CD4-positive, alpha-beta T cell treated with Interleukin-15 for 1 hour (primary cell): ENCODE measurements at places on chromosomes 11 and 22.

GRCh38 chr11:33701302-33702230, 940 bp upstream of the C11orf91 start:
- no peak for DNase-seq

- no peak for DNase-seq
Observed at GRCh38 chr11:69965821-69966582, 112.1 kb upstream of the ANO1 start.

- no peak for DNase-seq
Observed at GRCh38 chr11:85947431-85948272, 92.5 kb downstream of the CCDC83 start.

DNA sequence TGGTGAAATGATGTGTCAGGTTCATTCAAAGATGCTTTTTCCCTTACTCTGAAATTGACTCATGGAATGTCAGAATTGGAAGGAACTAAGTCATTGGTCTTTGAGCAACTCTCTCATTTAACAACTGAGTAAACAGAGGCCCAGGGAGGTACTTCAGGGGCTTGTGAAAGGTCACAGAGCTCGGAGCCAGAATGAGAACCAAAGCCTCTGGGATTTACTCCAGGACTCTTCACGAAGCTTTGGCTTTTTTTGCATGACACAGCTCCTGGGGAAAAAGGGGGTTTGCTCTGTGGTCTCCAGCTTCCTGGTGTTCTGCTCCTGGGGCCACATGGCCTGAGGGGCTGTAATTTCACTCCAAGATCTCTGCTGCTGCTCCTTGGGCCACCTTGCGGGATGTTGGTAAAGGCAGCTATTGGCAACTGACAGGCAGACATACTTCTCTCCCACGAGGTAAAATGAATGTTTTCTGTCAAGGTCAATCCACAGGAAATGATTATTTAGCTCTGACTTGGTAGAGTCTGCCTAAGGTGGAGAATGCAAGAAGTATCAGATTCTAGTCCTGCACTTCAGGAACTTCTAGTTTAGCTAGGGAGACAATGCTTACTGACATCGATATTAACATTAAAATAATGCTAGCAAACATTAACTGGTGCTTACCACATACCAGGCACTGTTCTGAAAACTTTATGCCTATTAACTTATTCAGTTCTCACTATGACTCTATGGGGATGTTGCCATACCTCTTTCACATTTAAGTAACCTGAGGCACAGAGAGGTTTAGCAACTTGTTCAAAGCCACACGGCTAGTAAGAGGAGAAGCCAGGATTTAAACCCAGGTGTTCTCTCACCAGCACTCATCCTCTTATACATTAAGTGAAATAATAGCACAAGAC, 16.1 kb downstream of the PKNOX2 start:
- no peak for DNase-seq

DNA sequence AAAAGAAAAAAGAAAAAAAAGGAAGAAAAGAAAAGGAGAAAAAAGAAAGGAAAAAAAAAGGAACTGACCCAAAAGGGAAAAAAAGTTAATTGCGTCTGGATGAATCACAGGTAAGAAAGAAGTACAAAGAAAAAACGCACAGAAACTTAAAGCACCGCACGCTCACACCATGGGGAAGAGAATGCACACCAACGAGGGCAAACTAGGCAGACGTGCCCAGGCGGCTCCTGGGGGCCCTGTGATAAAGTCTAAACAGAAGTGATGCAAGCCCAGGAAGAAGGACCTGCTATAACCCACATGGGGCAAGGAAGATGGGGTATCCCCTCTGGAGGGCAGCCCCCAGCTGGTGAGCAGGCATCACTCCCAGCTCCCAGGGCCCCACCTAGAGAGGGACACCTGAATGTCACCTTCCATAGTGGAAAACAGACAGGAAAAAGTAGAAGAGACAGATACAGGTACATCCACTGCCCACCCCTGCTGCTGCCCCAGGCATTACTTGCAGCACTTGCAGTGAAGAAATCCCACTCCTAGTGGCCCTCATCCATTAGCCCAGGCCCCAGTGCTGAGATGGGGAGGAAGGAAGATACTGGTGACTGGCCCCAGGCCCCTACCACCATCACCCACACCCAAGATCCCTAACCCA, 28.9 kb downstream of the NAP1L4 start:
- no peak for DNase-seq

GRCh38 chr22:39559456-39560105, 11.0 kb upstream of the CACNA1I start:
- no peak for DNase-seq

GRCh38 chr11:71329165-71329510, 76.8 kb upstream of the SHANK2 start:
- no peak for DNase-seq

DNA sequence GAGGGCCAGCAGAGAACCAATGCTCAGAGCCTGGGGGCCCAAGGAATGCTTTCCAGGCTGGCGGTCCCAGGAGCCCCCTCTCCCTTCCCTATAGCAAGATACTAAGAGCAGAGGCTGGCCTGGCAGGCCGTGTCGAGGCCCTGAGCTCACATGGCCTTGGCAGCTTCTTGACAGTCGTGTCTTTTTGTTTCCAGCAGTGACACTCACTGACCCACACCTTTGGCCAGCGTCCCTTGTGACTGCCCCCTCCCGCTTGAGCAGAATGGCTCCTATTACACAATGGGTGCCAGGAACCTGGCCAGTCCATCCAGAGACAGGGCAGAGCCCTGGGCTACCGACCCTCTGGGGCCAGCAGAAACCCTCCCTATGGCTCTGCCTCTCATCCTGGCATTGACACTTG, 6.4 kb upstream of the CCND1 start:
- DNase-seq, result no peak

DNA sequence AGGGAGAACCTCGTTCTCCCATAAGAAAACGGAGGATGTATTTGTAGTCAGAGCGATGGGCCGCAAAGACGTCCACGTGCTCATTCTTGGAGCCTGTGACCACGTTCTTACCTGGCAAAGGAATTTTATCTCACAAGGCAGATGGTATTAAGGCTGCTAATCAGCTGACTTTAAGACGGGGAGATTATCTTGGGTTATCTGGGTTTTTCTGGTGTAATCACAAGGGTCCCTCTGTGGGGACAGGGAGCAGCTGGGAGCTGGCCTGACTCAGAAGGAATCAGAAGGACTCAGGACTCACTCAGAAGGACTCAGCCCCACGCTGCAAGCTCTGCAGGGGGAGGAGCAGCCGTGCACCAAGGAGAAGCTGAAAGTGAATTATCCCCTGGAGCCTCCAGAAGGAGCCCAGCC, 7.5 kb upstream of the SIGIRR start:
- DNase-seq, result peak; percentile 5

- DNase-seq, result no peak
Observed at GRCh38 chr22:23183061-23183698, 2.9 kb downstream of the BCR start.

DNA sequence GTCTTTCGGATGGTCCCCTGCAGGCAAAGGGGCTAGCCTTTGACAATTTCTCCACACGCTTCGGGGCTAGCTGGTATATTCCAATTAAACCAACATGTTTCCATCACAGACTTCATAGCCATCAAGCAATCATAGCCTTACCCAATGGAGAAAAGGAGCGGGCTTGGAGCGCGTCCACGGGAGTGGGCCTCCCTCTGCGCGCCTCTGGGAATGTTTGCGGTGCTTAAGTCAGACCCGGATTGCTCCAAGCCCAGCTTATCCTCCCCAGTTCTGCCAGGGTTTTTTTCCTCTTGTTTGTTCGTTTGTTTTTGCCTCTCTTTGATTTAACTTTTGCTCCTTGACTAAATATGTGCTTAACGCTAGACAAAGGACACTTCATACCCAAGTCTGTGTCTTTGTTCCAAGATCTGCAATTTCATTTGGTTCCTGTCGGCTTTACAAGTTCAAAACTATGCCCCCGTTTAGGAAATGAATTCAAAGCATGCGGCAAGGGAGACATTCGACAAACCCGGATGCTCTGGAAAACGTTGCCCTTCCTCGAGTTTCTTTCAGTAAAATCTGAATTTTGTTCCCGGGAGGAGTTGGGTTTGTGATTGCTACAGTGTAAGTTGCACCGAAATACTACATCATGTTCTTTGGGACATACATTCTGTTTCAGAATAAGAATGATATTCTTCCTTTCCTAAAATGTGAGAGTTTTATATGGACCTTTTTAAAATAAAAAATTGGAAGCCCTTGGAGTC, 1.0 kb upstream of the GLB1L2 start:
- no peak for DNase-seq

- no peak for DNase-seq
Observed at GRCh38 chr11:102283116-102283485, 34.2 kb upstream of the BIRC3 start.

DNA sequence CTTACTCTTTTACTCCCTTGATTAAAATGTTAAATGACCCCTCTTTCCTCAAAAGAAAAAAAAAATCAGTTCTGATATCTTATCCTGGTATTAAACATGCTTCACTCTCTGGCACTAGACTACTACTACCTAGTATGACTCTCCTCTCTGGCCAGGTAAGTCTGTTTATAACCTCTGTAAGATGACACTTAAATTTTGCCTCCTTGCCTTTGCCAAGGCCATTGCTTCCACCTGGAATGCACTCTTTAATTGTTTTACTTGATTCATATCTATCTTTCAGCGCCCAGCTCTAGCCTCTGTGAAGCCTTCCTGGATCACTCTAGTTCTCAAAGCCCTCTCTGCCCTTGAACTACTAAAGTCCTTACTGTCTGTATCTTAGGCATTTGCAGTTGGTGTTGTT, 170.4 kb downstream of the ETS1 start:
- no peak for DNase-seq

- no peak for DNase-seq
Observed at GRCh38 chr11:8392166-8392565, 128.5 kb upstream of the LMO1 start.

GRCh38 chr11:73401217-73401923, 25.2 kb downstream of the RELT start:
- DNase-seq, result no peak

- DNase-seq, result no peak
Observed at GRCh38 chr11:119357074-119357473, 10.6 kb upstream of the MFRP start.

DNA sequence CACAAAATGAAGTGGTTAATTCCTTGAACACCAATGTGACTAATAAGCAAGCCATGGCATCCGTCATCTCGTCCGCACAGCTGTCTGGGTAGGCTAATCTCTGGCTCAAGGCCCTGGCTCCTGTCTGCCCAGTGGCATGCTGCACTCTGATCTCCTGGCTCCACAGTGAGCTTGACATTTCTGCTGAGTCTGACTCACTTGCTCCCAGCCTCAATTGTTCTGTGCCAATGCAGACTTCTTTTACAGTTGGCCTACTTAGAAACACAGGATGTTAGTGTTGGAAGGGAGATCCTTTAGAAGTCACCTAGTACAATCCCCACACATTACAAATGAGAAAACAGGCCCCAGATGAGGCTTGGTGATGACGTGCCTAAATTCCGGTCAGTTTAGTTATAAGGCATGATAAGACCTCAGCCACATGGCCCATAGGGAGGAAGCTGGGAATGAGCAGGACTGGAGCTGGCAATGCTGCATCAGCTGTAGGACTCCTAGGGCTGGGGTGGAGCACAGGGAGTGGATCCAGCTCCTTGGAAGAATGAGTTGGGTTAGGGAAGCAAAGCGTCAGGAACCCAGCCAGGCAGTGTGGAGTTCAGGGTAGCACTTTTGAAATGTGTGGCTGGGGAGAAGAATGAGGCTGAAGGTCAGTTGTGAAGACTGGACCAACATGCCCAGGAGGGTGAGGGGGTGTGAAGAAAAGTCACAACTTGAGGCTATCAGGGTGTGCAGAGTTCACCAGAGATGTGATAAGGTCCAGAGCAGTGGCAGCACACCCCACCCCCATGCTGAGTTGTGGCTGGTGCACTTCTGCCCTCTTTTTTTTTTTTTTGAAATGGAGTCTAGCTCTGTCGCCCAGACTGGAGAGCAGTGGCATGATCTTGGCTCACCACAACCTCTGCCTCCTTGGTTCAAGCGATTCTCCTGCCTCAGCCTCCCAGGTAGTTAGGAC, 70.2 kb upstream of the EED start:
- no peak for DNase-seq

DNA sequence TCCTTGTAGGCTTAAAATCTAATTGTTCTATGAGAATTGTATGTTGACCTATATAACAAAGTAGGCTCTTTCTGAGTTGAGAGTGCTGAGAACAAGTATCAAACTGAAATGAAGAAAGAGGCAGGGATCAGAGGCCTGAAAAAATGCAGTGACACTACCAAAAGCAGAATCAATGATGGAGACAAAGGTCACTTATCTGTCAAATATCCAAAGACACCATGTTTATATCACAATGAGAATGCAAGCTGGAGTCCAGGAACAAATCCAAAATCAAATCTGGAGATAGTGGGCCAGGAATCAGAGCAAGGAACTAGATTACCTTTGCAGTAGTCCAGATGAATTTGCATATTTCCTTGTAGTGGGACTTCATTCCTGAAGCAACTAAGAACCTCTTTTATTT, 377.7 kb downstream of the DLG2 start:
- DNase-seq, result no peak

- no peak for DNase-seq
Observed at GRCh38 chr11:126791446-126791845, 209.1 kb downstream of the KIRREL3 start.

DNA sequence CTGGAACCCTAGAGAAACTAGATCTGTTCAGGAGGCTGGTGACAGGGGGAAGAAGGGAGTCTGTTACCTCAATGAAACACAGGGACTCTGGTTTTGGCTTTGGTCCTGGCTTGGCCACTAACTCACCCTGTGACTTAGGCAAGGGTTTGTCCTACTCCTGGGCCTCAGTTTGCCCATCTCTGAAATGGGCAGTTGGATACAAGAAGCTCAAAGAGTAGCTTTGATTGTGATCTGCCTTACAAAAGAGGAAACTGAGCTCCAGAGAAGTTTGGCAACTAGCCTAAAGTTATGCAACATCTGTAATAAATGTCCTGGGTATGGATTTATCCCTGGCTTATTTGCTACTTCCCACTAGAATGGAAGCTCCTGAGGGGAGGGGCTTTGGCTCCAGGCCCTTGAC, 24.0 kb upstream of the LMO1 start:
- DNase-seq, result no peak

- DNase-seq, result no peak
Observed at GRCh38 chr11:70859180-70859579, 393.2 kb downstream of the SHANK2 start.

GRCh38 chr22:23075525-23076216, 5.4 kb downstream of the GNAZ start:
- no peak for DNase-seq

GRCh38 chr22:37999640-38000272, 15.4 kb upstream of the SOX10 start:
- peak; percentile 27 for DNase-seq

- DNase-seq, result peak; percentile 24
Observed at GRCh38 chr11:17991783-17992433, 20.9 kb downstream of the SERGEF start.
